ENCODE measurements at places on chromosomes 4 and X.

DNA sequence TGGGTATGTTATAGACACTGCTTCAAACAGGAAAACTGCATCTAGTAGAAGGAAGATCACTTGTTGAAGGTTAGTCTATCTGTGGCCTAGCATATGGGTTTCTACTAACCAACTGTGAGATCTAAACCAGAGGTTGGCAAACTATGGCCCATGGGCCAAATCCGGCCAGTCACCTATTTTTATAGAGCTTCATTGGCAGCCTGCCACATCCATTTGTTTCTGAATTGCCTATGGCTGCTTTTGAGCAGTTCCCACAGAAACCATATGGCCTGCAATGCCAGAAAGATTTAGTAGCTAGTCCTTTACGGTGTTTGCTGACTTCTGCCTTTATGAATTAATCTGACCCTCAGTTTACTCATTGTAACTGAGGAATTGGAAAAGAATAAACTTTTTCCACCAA lies 71.1 kb downstream of the MID1 start:
- DNase-seq, result no peak

- DNase-seq, result no peak
Measured at GRCh38 chrX:153854702-153855101, 24.4 kb upstream of the PDZD4 start.

GRCh38 chrX:48076343-48076742 lies 4.9 kb upstream of the ZNF630 start:
- no peak for DNase-seq

- no peak for DNase-seq
Measured at GRCh38 chr4:7741946-7742806, 197.5 kb downstream of the AFAP1 start.

DNA sequence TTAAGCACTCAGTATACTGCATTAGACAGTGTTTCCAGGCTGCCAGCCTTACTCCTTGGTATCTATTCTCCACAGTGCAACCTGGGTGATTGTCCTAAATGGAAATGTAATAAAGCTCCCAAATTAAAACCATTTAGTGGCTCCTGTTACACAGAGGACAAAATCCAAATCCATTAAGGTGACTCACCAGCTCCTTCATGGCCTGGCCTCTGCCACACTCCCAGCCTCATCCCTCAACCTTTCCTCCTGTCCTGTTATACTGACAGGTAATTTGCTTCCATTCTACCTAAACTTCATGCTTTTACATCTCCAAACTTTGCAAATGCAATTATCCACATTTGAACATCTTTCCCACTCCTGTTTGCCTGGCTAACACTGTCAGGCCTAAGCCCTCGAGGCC lies 140.3 kb downstream of the INPP4B start:
- DNase-seq, result no peak

DNA sequence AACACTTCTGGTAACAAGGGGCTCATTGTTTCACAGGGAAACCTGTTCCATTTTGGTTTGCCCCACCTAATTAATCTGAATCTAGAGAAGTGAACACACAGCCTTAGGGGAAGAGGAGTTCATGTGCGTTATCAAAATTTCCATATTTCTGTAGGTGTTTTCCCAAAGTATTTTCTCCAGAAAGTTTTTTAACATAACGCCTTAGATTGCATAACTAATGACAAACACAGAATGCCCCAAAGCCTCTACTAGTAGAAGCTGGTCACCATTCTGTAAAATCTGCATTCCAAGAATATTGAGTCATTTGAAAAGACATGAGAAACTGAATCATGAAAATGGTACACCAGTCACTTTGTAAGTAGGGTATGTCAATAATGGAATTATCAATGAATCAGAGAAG lies 41.1 kb downstream of the IL13RA2 start:
- no peak for DNase-seq

GRCh38 chr4:15158406-15159091 lies 156.3 kb downstream of the CPEB2 start:
- no peak for DNase-seq

GRCh38 chr4:80309294-80310004 lies 26.1 kb upstream of the CFAP299 start:
- DNase-seq, result no peak

DNA sequence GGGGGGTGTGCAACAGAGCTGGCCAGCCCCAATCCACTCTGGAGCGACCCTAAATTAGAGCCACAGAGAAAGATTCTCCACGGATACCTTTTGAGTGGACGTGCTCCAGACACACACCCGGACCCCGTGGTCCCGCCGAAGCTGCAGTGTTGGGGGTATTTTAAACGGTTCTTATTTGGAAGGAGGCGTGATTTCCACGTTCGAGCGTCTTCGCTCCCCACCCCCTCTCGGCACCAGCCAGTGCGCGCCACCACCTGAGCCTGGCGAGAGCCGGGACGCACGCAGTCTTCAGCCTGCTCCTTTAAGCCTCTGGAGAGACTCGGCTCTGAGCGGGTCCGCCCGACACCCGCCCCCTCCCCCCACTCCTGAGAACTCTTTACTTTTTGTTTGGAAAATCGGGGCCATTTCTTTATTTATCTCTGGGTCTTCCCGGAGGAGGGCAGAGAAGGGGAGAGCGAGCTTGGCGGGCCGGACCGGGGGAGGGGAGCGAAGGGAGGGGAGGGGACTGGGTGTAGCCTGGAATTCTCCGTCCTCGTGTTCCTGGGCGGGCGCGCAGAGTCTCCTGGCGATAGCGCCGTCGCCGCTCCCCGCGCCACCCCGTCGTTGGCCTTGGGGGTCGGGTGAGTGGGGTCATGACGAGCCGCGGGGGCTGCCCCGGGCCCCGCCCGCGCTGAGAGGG lies 668 bp upstream of the PTCHD1 start:
- DNase-seq, result no peak

DNA sequence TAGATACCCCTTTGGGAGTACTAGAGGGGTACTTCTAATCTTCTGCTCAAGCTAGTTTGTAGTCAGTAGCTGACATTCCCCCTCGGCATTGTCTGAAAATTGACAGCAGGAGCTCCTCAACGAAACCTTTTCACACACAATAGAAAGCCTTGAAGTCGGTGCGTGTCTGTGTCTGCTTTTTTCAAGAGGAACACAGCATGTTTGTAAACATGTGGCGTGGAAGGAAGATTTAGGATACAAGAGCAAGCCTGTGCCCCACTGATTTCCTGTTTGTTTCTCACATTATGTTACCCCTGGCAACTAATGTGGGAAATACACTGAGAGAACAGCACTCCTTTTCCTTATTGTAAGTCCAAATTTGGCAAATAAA lies 252.6 kb downstream of the ANKRD50 start:
- DNase-seq, result no peak

DNA sequence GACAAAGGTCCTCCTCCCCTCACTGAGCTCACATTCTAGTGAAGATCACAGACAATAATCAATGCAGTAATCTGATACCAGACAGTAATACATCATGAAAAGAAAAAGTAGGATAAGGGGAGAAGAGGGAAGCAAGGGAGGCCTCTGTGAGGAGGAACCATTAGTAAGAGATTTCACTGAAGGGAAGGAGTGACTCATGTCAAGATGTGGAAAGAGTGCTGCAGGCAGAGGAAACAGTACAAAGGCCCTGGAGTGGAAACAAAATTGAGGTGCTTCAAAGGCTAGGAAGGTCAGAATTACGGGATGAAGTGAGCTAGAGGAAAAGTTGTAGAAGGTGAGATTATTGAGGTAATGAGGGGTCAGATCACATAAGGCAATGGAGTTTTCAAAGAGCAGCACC lies 38.1 kb downstream of the LAMTOR3 start:
- no peak for DNase-seq

GRCh38 chr4:41189666-41190065 lies 24.7 kb downstream of the APBB2 start:
- DNase-seq, result no peak

- no peak for DNase-seq
Measured at GRCh38 chr4:48538358-48538757, 48.3 kb downstream of the ZAR1 start.

- DNase-seq, result no peak
Measured at GRCh38 chrX:85243761-85244449, at the start of the genes SATL1 and ZNF711. SATL1 (minus strand) TSS chrX:85243779; CDS start chrX:85108968, 134,811 bp downstream. ZNF711 (plus strand) TSS chrX:85243991; CDS start chrX:85247573, 3,582 bp downstream.

DNA sequence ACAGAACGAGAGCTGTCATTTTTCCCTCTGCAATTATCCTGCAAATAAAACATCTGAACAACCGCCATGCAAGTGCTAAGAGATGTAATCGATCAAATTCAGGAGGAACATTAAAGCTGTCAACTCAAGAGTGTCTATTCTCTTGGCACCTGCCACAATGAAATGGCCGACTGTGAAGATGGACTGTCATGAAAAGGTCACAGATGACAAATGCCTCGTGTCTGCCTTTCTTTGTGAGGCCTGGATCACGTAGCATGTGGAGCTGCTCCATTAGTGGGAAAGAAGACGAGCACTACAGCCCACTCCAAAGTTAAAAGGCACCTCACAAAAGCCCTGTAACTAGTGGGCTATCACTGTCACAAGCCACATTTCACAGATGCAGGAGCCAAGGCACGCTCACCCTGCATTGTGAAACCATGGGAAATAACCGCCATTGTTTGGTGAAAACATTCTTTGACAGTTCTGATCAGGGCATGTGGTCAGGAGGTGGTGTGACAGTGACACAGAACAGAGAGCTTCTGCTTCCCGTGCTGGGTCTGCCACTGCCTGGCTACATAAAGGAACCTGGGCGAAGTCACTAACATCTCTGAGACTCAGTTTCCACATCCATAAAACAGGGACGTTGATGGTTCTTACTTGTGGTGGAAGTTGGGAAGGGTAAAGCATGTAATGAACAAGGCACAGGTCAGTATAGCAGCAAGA lies 98.9 kb downstream of the EVC2 start:
- no peak for DNase-seq

- DNase-seq, result no peak
Measured at GRCh38 chr4:54099748-54100574, at the start of gene GSX2. GSX2 (plus strand) TSS chr4:54100163; CDS start chr4:54100345, 182 bp downstream.

GRCh38 chr4:21554066-21554465 lies 394.5 kb downstream of the KCNIP4 start:
- no peak for DNase-seq

- no peak for DNase-seq
Measured at GRCh38 chr4:169295822-169296221, 25.1 kb upstream of the SH3RF1 start.

DNA sequence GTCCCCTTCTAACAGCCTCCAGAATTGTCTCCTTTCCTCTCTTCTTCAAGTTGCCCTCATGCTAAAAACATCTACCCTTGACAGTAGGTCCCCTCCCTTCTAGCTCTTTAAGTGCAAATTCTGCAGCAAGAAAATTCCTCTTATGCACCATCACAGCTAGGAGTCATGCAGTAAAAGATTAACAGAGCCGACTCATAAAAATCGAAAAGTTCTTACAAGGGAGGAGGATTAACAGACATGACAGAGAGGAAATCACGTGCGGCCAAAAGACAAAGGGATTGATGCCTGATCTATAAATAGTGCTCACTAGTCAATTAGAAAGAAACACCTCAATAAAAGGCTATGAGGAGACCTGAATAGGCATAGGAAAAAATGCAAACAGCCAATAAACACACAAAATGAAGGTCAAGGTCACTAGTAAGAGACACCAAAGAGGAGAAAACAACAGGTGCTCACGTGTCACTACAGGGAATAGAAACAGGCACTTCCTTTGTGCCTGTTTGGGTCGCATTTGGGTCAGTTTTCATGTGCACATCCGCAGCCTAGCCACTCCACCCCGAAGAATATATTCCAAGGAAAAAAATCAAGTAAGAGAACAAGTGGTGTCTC lies 3.4 kb downstream of the RNF212 start:
- DNase-seq, result no peak

- no peak for DNase-seq
Measured at GRCh38 chr4:152468408-152468807, 67.5 kb downstream of the FBXW7 start.

DNA sequence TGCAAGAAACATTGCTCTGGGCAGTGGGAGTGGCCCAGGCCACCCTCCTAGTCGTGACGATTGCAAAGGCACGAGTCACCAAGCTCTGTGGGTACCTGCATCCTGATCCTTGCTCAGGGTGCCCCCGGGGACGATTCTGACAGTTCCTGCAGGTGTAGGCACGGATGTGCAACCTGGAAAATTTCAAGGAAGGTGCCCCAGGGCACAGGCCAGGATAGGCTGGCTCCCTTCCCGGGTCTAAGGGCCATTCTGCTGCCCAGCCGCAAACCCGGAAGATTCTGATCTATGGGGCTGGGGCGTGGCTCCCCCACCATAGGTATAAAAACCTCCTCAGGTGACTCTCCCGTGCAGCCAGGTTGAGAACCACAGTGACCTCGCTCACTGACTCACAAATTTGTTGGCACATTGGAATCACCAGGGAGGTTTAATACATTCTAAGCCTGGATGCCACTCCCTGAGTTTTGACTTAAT lies 228.5 kb downstream of the PTTG2 start:
- no peak for DNase-seq

DNA sequence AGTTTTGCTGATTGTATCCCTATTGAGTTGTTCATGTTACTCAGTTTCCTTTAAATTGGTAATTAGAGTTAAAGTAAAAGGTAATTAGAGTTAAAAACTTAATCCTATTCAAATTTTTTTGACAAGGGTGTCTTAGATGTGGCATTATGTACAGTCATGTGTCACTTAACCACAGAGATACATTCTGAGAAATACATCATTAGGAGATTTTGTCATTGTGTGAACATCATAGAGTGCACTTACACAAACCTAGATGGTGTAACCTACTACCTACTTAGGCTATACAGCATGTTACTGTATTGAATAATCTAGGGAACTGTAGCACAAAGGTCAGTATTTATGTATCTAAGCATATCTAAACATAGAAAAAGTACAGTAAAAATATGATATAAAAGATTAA lies 39.2 kb downstream of the BEX3 start:
- no peak for DNase-seq

- no peak for DNase-seq
Measured at GRCh38 chr4:8270912-8271815, 1.6 kb downstream of the HTRA3 start.

GRCh38 chr4:8593264-8594096 lies 915 bp downstream of the CPZ start:
- DNase-seq, result no peak

DNA sequence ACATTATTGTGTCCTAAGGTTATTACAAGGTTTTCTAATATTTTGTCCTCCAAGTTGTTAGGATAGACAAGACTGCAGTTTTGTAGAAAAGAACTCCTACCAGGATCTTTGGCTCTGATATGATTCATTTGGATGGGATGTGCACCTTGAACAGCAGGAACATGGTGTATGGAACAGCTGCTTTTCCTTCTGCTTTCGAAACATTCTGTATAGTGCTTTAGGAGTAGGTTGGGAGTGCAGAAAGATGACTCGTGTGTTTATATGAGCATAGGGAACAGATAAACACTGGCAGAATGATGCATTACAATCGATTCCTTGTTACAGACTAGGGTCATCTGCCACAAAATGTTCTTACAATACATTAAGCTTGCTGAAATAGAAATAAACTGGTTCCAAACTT lies 790.1 kb downstream of the DMD start:
- no peak for DNase-seq

GRCh38 chrX:43349363-43349762 lies 306.7 kb upstream of the MAOA start:
- DNase-seq, result no peak

- DNase-seq, result no peak
Measured at GRCh38 chrX:25012433-25012735, 3.4 kb downstream of the ARX start.

DNA sequence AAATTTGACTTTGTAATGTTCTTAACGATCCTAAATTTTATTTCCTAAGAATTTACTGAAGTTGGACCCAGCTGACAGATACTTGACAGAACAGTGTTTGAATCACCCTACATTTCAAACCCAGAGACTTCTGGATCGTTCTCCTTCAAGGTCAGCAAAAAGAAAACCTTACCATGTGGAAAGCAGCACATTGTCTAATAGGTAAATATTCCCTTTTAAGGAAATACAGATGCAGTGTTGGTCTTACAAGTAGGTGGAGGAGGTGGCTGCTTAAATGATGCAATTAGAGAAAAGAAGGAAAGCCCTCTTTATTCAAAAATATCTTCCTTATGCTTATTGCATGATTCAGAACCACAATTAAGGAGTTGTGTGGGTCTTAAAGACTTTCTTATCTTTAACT lies 73.5 kb downstream of the RS1 start:
- no peak for DNase-seq
